ENCODE measurements at places on chromosomes 3 and 15.

DNA sequence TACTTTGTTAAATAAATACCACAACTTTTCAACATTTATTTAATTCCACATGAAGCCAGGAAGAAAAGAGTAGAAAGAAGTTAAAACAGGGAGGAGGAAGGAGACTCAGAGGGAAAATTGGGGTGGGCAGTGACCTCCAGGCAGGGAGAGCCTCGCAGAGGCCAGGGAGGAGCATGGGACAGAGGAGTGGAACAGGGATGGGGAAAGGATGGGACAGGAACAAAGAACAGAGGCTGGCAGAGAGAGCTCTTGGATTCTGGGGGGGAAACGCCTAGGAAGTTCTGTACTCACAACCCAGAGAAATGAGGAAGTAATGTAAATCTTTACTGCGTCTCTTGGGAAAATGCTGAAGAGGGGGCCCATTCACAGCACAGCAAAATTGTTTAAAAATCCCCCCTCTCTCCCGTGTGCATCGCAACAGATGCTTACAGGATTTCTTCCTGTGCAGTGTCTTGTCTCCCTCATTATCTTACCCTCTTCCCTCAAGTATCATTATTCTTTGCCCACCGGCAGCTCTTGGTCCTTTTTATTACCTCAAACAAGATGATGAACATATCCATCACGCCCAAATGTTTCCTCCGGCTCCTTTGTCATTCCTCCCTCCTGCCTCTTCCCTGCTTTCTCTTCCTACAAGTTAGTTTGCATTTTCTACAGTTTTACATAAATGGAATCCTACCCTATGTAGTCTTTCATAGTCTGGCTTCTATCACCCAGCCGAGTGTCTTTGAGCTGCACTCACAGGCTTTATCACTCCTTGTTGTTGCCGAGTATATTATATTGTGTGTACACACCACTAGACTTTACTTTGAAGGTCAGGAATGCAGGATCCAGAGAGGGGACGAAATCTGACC is 65.5 kb downstream of the ARHGAP31 start:
- no peak for DNase-seq

DNA sequence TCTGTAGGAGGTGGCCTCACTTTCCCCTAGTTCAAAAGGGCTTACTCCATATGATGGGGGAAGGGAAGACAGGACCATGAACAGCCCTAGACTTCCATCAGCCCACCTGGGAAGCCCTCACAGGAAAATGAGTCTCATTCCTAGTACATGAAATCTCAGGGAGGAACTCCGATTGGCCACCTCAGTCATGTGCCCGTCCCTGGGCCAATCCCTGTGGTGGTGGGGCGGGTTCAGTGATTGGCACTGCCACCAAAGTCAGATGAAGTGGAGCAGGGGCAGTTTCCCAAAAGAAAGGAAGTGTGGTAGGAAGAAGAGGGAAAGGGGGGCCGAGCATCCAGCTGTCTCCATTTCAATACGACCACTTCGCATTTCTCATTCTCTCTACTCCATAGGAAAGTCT is 25.9 kb upstream of the GP9 start:
- DNase-seq: no peak

GRCh38 chr3:147119989-147120388 is 286.4 kb downstream of the ZIC4 start:
- DNase-seq: peak; percentile 45

DNA sequence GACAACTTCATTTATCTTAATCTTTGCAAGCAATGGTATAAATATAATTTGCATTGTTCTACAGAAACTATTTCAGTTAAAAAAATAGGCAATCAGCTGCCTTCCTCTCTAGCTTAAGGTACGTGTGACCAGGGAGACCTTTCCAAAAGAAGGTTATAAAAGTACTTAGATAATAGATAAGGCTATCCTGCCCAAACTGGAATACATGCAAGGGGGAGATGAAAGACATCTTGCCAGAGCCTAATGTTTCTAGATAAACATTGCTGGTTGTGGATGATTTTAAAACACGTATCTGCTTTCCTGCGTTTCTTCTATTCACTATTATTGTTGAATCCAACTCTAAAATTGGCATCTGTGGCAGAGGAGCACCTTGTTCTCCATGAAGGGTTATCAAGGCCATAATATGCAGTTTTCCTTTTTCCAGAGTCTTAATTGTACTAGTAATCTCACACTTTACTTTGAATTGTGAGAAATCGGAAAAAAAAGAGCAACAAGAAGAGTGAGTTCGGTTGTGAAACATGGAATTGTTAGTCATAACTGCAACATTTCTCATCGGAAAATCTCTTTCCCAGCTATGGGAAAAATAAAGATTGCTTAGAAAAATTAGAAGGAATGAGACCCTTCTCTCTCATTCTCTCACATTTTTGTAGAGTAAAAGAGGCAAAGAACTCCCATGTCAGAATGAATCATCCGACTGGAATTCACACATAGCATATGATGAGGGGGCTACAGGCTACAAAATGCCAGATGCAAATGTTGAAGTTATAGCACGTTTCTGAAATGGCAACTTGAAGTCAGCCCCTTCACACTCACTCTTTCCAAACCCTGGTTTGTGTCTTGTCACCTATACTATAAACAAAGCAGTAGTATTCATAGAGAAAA is 936.1 kb upstream of the NR2F2 start:
- DNase-seq: peak; percentile 82

DNA sequence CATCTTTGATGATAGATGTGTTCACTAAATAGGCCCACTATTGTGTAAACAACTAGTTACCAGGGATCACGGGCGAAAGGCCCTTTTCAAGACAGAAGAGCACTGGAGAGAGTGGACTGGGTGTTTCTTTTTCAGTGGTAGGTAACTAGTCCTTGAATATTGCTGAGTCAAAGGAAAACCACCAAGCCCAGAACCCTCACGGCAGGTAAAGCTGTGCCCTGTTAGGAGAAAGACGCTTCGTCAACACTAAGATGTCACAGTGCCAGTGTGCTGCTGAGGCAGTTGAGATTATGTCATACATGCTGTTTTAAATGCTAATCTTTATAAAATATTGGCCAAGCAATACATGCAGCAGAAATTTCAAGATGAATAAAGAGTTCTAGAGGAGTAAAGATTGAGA is 578.6 kb downstream of the PYDC2 start:
- no peak for DNase-seq

GRCh38 chr3:37014620-37015019 is 21.3 kb downstream of the MLH1 start:
- DNase-seq: no peak

GRCh38 chr3:144415492-144415891 is 443.9 kb downstream of the DIPK2A start:
- DNase-seq: no peak

DNA sequence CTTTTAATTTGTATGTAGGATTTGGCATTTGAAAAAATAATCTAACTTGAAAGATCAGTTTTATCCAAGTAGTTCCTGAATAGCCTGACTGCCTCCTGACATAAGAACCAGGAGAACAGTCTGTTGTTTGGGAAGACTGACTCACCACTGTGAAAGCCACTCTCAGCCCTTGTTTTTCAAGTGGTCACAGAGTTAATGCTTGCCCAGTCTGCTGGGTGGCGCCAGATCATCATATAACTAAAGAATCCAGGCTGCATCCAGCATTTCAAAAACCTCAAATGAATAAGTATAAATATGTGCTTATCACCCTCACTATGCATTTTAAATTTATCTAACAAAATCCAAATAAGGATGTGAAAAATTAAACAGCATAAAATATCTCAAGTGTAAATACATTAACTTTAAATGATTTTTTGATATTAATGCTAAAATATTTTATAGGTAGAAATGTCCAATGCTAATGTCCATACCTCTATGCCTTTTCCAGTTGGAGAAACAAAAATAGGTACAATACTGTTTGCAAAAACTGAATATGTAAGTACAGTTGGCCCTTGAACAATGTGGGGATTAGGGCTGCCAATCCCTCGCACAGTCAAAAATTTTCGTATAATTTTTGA is 26.9 kb upstream of the ZBBX start:
- DNase-seq: peak; percentile 15

DNA sequence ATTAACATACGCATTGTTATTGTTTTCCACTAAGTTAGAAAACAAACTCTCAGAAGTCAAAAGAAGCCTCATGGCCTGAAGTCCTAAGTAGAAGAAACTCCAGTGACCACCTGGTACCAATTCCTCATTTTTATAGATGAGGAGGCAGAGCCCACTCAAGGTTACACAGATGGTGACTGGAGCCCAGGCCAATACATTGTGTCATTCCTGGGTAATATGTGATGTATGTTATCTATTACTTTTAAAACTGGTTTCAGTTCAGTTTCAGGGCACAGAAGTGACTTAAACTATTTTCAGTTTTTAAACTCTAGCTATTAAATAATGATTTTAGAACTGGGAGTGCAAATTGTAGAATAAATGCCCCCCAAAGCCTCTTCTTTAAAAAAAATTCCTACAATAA is 66.7 kb upstream of the STXBP5L start:
- no peak for DNase-seq

- DNase-seq: peak; percentile 40
These were observed 89.3 kb downstream of the RASA2 start for GRCh38 chr3:141575879-141576743.

- DNase-seq: no peak
These were observed 33.0 kb downstream of the CCDC12 start for GRCh38 chr3:46943237-46944187.

DNA sequence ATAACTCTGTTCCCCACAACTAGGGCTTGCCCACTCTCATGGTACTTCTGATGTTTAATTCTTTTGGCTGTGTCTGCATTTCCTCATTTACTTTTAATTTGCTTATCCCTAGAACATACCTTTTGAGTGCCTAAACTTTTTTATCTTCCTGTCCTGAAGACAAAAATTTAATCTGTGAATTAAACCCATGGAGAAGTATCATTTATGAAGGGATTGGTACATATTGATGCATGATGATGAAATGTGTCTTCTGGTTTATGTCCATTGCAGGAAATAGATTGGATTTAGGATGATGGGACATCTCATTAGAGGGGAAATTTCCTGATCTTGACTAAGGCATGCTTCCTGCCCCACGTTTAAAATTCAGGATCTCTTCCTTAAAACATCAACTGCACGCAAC is 109.5 kb downstream of the PGPEP1L start:
- no peak for DNase-seq

- DNase-seq: no peak
These were observed 45.5 kb downstream of the PCSK6 start for GRCh38 chr15:101444015-101444414.

Data from IMR-90 (cell line).